ENCODE measurements at places on chromosomes 1 and 21.

DNA sequence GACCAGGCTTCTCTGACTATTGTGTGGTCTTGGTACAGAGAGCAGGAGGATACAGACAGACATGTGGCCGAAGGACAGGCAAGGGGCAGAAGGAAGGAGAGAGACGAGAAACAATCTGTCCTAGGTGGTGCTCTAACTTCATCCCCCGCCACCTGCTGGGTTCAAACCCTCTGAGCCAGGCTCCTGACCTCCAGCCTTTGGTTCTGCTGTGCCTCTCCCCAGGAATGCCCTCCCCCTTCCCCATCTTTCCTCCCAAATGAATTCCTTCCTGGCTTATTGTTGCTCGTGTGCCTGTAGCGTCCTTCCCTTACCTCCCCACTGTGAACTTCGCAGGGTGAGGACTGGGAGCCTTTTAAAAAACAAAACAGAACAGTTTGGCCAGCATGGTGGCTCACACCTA lies 5.4 kb downstream of the TCEA3 start:
- DNase-seq, result no peak

GRCh38 chr1:117821382-117821755 lies 108.1 kb downstream of the GDAP2 start:
- no peak for DNase-seq

- no peak for DNase-seq
Observed at GRCh38 chr1:236560213-236560771, 36.5 kb downstream of the LGALS8 start.

DNA sequence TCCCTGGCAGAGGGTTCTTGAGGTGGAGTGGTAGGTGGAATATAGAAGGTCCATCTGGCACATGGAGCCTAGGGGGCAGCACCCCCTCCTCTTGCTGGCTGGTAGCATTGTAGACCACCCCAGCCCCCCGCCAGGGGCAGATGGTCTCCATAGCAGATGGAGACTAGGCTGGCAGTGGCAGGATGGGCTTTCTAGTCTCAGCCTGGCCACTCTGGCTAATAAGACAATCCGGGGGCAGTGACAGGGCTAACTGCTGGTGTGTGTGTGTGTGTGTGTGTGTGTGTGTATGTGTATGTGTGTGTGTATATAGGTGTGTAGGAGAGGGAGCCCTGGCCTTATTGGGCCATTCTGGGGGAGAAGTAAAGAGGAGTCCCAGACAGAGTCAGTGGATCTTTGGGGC lies 16.1 kb downstream of the UTP11 start:
- no peak for DNase-seq

DNA sequence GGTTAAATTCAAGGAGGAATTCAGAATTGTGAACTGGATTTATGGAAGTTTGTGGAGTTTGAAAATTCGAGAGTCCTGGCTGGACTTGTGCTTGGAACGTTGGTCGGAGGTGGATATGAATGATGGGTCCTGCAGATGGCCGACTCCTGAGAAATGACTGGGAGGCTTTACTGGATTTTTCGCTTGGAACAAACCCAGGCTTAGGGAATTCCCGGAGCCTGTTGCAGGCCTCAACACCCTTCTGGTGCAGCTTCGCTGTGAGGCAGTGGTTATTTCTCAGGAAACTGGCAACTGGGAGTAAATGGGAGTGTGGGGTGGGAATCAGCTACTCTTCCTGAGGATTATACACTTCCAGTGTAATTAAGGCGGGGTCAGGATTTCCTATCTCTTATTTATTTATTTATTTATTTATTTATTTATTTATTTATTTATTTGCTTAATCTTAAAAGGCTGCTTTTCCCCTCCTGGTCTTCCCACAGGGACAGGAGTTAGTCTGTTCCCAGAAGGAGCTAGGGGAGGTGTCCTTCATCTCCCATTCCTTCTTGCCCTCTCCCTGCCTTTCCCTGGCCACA lies 21.1 kb downstream of the MAPKAPK2 start:
- no peak for DNase-seq

DNA sequence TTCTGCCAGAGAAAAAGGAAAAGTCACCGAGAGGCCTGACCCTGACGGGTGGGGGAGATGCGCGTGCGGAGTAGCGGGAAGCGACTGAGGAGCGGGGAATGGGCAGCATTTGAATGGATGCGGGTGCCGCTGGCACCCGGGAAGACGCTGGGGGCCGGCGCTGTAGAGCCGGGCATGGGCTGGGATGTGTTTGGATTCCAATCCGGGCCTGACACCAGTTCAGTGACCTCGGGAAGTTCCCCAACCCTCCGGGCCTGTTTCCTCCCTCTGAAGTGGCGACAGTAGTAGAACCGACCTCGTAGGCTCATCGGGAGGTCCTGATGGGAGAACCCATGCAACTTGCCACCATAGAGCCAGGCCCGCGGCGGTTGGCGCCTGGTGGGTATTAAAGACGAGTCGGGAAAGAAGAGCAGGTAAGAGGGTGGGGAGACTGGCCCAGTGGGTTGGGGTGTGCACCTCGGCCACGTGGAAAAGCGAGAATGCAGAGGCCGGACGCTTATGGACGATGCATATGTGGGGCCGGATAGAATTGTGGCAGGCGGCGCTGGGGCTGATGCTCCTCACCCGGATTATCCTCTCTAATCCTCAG lies 642 bp upstream of the SLC16A1 start:
- DNase-seq, result no peak

GRCh38 chr1:194067772-194068171 lies 881.4 kb upstream of the B3GALT2 start:
- no peak for DNase-seq

- no peak for DNase-seq
Observed at GRCh38 chr1:41418857-41419583, 57.8 kb downstream of the FOXO6 start.
